SW480 (cell line): ENCODE measurements at places on chromosomes 1 and 21.

DNA sequence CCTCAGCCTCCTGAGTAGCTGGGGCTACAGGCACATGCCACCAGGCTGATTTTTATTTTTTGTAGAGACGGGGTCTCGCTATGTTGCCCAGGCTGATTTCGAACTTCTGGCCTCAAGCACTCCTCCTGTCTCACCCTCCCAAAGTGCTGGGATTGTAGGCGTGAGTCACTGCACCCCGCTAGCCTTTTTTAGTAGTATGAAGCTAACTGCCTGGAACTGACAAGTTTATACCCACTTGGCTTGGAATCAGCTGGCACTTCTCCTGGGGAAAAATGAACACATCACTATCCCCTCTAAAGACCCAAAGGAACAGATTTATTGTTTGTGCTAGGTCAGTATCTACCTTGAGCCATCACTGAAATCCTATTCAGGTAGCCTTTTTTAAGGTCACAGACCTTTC, 19.0 kb downstream of the TMEM63A start:
- no peak for DNase-seq

DNA sequence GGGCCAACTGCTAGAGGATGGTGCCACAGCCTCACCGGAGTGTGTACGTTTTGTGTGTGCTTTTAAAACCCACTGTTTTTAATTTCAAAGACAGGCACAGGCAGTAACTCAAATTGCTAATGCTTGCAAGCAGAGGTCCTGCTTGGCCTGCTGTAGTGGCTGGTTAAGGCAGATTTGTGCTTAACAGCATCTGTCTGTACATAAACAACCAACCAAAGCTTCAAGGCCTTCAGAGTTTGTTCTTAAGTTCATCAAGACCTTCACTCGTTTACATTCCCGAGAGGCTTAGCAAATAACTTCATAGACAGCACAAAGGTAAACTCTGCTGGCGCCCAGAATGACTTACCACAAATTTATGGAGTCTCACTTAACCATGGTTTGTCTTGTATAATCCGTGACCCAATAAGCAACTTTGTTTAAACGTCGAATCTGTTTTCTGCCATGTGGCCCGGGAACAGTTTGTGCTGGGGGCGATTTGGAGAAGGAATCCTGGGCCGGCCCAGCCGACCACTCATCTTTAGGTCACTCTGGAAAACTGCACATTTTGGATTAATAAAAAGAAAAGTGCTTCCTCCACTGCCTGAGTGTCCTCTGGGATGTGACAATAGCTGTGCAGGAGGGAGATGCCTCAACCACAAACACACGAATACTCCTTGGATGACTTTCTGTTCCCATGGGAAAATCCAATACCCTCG, 58.1 kb downstream of the CAPZB start:
- DNase-seq: no peak

DNA sequence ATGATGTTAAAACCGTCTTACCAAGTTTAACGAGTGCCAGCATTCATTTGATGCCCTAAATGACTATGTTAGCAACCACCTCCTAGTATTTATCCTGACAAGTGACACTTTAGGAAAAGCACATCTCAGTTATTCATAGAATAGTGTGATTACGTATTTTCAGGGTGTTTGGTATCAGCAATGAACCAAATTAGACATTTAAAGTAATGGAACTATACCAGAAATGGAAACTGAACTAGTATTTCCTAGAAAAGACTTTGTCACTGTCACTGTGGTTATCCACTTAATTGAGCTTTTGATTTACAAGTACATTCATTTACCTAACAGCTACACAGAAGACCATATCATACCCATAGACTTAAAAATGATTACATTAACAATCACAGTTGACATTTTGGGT, 3.6 kb upstream of the IL12RB2 start:
- no peak for DNase-seq

GRCh38 chr1:240539769-240540414, 72.1 kb downstream of the GREM2 start:
- peak; percentile 44 for DNase-seq

DNA sequence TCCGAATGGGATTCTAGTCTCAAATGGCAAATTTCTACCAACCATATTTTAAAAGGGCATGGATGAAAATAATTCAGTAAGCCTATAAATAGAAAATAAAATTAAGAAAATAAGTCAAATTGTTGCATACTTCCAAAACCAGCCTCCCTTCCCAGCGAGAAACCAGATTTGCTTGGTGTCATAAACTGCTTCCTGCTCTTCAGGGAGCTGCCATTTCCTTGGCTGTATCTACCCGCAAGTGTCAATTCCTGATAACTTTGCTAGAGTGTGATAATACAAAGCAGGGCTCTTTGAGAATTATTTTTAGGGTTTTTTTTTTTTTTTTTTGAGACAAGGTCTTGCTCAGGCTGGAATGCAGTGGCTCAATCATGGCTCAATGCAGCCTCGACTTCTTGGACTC, 62.3 kb downstream of the S1PR1 start:
- DNase-seq: no peak

- DNase-seq: no peak
Measured at GRCh38 chr21:41358193-41359166, 3.3 kb upstream of the MX2 start.

DNA sequence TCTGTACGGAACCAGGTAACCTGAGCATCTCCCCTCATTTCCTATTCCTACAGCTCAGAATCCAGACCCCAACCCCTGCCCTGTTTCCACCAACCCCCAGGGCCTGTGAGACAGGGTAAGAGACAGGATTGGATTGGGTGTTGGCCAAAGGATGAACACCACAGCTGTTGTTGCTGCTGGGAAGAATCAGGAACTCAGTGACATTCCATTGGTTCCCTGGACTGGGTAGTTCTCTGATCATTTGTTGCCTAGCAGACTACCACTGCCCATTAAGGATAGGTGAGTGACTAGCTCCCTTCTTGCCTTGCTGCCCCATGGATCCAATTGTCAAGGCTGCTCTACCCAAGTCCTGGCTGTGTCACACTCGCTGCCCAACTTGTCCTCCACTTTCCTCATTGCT, 10.0 kb downstream of the NCSTN start:
- DNase-seq: no peak

- peak; percentile 47 for DNase-seq
Measured at GRCh38 chr1:222167111-222167510, 380.8 kb downstream of the HHIPL2 start.
